ENCODE measurements at places on chromosomes 3 and 15.

GRCh38 chr3:109927161-109927560 is 589.8 kb upstream of the DPPA4 start:
- DNase-seq: peak; percentile 81

DNA sequence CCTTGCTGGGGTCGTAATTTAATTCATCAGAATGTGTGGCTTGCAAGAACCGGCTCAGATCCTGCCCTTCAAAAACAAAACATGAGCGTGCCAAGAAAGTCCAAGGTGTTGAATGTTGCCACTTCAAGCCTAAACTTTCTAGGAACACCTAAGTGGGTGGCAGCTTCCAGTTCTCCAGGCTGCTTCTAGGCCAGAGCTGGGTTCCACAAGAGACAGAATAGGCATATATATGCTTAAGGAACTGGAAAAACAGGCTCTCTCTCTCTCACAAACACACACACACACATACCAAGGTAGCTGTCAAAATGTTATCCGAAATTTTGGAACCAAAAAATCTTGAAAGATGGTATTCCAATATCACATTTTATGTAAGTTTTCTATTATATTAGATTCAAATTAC is 890 bp upstream of the ADIPOQ start:
- no peak for DNase-seq

DNA sequence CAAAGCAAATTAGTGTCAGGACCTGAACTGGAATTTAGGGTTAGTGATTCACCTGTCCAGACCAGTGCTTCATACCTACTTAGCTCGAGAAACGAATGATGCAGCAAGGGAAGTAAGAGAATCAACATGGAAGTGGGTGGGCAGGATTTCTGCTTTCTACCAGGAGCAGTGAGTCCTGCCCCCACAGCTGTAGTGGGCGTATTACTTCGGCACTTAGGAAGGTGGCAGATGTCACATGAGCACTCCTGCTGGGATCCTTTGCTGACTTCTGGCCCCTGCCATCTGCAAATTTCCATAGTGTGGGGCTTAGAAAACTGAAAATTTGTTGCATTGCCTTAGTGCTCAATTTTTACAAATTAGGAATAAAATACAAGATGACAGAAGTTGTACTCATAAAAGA is 31.2 kb downstream of the RYR3 start:
- no peak for DNase-seq

- DNase-seq: no peak
Measured at GRCh38 chr3:14899993-14900618, 47.3 kb upstream of the NR2C2 start.

DNA sequence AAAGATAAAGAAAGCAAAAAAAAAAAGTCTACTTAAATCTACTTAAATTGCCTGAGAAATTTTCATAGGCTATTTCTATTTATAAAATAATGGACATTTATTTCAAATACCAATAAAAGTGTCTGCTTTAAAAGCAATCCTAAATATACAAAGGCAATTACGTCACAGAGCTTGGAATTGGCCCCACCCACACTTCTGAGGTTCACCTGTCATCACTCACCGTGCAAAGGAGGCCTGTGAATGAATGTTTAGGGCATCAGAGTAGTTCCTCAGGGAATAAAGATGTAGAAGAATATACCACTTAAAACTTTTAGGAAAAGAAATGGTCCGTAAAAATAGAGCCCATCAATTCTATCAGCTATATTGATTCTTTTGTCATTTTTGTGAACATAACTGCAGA is 621.8 kb downstream of the ROBO1 start:
- no peak for DNase-seq

GRCh38 chr3:24472358-24472757 is 22.3 kb downstream of the THRB start:
- DNase-seq: no peak

- DNase-seq: no peak
Measured at GRCh38 chr15:87614704-87615103, 641.8 kb downstream of the NTRK3 start.

GRCh38 chr3:194250098-194251002 is 100.8 kb downstream of the CPN2 start:
- peak; percentile 93 for DNase-seq

DNA sequence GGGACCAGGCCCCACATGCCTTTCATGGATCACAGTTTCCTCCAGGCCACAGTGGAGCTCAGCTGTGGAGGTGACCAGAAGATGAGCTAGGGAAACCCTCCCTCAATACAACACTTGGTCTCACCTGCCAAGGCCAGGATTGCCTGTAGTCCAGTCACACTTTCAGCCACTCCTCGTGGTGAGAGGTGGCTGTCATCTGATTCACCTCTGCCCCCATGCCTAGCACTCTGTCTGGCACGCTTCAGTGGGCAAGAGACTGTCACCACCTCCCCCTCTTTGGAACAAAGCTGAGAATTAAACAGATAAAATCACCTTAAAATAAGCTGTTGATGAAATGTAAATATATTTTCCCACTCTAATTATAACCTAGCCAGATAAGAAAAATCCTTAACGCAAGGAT is 4.0 kb upstream of the IL17RD start:
- no peak for DNase-seq

DNA sequence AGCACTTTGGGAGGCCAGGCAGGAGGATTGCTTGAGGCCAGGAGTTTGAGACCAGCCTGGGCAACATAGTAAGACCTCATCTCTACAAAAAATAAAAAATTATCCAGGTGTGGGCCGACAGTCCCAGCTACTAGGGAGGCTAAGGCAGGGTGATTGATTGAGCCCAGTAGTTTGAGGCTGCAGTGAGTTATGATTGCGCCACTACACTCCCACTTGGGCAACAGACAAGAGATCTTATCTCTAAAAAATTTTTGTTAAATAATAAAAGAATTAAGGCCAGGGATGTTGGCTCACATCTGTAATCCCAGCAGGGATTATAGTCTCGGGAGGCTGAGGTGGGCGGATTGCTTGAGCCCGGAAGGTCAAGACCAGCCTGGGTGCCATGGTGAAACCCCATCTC is 25.8 kb upstream of the NFKBIZ start:
- DNase-seq: no peak

GRCh38 chr3:61961900-61962299 is 400.5 kb downstream of the PTPRG start:
- no peak for DNase-seq

DNA sequence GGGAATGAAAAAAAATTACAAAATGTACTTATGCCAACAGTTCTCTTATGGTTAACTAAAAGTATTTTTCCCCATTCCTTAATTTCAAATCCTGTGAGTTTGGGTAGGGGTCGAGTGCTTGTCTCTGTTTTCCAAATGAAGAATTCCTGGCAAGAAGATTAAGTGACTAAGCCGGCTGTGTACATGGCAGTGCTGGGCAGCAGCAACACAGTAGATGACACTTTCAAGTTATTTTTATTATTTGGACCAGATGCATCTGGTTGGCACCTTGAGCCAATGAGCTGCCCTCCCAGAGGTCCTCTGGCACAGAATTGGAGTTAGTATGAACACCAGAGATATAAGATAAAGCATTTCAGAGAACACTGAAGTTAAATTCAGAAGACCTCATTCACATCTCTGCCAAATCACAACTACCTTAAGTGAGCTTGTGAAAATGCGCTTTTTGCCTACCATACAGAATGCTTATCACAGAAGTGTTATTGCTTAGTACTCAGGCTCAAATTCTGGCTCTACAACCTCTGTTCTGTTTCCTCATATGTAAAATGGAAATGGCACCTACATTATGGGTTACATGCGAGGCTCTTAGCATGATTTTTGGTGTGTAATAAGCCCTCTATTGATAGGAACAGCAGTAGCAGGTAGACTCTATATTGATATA is 256.9 kb downstream of the UBE2E2 start:
- no peak for DNase-seq

DNA sequence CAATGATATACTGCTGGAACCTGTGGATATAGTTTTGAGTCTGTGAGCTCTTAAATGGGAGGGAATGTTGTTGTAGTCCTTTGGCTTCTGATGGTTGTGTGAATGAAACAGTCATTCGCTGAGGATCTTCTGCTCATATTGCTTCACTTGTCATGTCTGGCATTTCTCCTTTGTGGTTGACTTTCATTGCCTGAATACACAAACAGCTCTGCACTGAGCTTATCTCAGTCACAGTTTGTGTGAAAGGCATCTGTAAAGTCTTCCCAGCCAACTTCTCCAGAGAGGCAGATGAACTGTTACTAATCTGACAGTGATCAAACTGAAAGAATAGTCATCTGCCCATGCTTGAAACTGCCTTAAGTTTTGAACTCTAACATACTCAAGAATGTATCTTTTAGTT is 59.8 kb downstream of the TMED3 start:
- DNase-seq: no peak

- DNase-seq: no peak
Measured at GRCh38 chr3:141542989-141543388, 56.2 kb downstream of the RASA2 start.

Measured in fibroblast of gingiva (primary cell).